NB4 (cell line): ENCODE measurements at places on chromosomes 11 and 22.

DNA sequence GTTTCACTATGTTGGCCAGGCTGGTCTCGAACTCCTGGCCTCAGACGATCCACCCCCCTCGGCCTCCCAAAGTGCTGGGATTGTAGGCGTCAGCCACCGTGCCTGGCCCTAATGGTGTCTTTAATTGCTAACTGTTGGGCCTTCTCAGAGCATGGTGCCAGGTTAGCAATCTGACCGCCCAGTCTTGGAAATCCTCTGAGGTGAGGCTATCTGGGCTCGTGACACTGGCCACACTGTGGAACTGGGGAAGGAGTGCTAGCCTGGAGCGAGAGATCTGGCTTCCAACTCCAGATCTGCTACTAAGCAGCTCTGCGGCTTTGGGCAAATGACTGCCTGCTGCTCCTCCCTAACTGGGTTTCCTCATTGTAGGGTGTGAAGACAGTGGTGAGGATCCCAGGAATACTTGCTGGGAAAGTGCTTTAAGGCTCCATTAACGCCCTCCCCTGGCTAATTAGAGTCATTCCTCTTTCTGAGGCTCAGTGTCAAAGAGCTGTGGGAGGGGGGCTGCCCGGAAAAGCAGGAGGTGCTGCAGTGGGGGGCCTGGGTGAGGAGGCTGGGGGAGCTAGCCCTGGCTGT is 35.4 kb downstream of the CHRDL2 start:
- no peak for DNase-seq

GRCh38 chr22:20852076-20852475 is 6.5 kb downstream of the PI4KA start:
- DNase-seq, result peak; percentile 23

GRCh38 chr11:35165423-35166368 is 26.7 kb downstream of the CD44 start:
- DNase-seq, result peak; percentile 65

- no peak for DNase-seq
Measured at GRCh38 chr11:76654298-76654851, 16.2 kb downstream of the LRRC32 start.

DNA sequence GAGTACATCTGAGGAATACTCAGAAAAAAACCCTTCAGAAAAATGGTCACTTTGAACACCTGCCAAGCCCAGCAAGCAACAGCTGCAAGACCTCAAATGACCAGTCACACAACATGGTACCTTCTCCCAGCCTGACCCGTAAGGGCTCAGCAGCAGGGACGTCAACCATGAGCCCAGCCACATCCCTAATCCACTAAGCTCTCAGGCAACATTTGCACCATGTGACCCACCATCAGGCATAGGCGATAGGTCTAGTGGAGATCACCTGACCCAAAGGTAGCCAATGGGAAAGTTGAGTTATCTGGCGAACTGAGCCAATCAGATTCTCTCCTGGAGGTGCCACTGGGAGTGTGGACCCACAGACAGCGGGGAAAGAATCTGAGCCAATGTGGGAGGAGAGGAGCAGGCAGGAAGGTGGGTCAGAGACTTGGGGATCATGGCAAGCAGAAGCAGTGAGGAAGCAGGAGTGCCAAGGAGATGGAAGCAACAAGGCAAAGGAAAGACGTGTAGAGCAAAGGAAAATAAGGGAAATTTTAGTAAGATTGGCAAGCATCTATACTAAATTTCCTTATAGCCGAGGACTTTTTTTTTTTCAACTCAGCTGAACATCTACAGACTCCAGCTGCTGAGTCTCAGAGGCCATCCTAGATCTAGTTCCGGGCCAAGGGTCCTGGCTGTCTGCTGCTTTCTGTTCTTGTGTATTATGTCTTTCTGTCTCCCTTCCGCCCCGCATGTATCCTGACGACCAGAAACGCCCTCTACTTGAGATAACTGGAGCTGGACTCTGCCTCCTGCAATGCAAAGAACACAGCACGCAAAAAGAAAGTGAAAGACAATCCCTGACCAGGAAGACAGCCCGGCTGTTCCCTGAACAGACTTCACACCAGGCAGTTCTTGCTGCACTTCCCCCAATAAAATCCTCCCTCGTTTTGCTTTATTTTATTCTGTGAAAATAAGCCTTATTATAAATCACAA is 11.0 kb upstream of the PLAAT2 start:
- DNase-seq, result peak; percentile 83
